Right renal pelvis (tissue), 4 donors: ENCODE measurements at places on chromosomes 11 and 22.

GRCh38 chr11:33040862-33041453, 1.6 kb downstream of the TCP11L1 start:
- DNase-seq: no peak

GRCh38 chr22:24761888-24762675, 12.4 kb downstream of the PIWIL3 start:
- no peak for DNase-seq

DNA sequence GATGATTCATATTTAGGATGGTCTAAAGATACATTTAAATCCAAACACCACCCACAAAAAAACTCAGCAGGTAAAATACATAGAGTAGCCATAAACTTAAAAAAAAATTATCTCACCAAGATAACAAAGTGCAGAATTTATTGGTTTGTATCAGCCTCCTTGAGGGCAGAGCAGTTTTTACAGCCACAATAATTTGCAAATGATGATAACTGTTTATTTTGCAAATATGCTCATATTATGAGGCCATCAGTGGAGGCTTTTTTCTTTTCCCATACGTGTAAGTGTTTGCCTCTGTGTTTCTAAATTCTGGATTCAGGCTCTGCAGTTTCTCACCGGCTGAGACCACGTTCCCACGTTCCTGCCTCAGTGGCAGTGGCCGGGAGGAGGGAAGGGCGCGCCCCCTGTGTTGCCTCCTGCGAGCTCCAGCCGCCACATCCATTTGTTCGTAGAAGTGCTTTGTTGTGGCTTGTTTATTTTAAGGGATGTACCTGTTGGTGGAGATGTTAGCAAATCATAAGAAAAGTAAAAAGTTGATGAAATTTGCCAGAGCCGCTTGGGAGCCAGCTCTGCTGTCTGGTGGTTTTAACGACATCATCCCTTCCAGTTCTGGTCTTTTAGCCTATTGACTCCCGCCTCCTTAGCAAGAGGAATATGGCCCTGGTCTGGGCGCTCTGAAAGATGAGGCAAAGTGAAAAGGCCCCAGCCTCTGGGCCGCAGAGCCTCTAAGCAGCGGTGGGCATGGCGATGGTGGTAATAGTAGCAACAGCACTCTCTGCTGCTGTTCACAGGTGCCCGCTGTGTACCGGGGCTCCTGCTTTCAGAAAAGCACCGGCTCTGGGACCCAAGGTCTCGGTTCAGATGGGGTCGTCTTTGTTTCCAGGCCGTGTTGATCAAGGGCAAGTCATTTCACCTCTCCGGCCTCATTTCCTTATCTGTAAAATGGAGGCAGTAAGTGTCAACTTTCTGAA, 66.7 kb upstream of the PPARA start:
- no peak for DNase-seq

DNA sequence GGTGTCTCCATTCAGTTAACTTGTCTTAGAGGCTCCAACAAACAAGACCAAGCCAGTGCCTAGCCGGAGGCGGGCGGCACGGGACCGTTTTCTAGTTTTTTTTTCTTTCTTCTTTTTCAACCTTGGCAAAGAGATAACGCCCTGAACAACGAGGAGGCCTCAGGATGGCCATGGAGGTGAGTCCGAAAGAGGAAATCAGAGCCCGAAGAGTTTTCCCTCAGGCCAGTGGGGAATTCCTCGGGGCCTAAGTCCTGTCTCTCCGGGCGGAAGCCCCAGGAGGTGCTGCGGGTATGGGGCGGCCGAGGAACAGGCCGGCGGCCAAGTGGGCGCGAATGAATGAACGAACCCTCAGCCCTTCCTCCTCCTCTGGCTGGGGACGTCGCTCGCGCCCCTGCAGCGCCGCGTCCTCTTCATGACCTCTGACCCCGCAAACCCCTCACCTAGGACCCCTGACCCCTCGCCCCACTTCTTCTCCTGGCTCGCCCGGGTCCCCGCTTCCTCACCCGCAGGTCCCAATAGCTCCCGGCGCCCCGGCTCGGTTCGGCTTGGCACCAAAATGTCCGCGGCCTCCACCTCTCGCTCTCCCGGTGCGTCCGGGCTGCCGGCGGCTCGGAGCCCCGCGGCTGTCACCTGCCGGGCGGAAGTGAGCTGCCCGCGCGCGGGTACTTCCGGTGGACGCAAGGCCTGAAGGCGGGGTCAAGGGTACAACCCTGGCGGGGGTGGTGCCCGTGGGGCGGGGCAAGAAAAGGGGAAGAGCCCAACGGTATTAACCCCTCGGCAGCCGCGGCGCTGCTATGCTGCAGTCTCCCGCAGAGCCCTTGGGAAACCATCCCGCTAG, at the start of gene AP1B1:
TSS of gene AP1B1 (minus strand) at position 650 of the 838 bp plus-strand sequence. CDS start 21,327 bp downstream, outside the sequence.
- peak; percentile 74 for DNase-seq

DNA sequence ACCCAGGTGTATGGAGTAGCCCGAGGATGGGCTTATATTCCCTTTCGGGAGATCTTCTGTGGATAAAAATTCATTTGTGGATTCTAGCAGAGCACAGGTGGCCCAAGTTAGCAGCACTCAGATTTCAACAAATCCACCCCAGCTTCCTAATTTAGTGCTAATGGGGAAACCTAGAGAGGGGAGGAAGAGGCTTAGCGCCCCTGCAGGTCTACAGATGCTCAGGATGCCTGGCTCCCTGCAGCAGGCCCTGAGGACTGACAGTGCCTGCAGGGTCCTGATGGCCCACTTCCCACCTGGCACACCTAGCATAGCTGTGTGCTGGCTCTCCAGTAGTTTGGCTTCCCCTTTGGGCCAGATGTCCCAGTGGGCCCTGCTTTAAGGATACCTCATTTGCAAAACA, 6.5 kb downstream of the DGAT2 start:
- DNase-seq: no peak

DNA sequence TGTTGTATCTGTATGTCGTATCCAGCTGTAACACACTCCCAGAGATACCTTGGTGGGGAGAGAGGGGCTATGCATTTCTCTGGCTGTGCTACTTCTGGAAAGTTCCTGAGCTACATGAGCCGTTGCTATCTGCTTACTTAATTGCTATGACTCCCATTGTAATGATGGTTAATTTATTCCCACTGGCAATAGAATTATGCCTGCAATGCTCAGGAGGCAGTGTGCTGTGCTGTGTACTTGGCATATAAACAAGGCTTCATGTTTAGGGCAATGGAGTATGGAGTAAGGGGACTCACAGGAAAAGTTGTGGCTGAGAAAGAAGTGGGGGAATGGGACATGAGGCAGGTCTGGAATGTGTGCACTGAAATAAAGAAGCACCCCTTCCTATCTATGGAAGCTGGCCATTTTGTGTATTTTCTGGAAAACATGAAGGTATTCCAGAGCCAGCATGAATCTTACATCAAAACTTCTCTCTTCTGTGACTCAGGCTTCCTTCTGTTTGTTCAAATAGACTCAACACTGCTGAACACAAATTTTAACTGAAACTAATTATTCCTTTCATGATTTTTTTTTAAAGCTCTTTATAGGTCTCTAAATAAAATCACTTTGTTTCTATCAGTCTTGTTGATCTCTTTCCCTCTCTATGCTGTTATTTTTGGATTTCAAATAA, 40.6 kb downstream of the CD44 start:
- DNase-seq: no peak

DNA sequence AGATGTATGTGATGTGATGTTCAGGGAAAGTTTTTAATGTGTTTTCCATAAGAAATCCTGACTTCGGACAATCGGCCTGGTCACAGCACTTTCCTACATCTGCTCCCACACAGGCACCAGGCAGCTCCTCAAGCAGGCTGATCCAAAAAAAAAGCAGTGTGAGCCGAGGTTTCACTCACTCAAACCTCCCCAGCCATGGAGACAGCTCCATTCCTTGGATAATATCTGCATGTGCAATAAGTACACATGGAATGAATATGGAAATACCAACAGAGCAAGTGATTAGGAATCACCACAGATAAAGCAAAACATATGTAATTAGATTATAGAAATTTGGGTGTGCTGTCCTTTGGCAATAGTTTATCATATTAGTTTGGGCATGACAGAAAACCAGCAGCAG, 88.8 kb upstream of the API5 start:
- DNase-seq: no peak

DNA sequence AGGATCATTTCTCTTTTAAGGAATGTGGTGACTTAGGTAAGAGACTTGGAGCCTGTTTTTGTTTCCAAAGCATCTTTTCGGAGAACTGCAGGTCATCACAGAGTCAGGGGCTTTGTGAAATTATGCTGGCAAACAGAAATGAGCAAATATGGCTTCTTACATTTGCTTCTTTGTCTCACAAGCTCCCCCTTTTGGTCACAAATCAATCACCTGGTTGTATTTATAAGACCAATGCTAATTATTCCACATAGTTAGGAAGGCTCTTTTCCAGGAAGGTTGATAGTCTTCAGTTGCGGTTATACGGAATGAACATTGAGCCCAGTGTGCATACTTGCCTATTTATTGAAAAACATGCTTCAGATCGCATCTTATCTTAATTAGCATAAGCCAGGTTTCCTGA, 34.6 kb upstream of the CEP126 start:
- DNase-seq: no peak
